ENCODE measurements at places on chromosomes 1 and 21.

- peak; percentile 42 for DNase-seq
Measured at GRCh38 chr1:237851210-237851845, 39.4 kb downstream of the ZP4 start.

- no peak for DNase-seq
Measured at GRCh38 chr1:34353409-34353808, 176.7 kb downstream of the C1orf94 start.

DNA sequence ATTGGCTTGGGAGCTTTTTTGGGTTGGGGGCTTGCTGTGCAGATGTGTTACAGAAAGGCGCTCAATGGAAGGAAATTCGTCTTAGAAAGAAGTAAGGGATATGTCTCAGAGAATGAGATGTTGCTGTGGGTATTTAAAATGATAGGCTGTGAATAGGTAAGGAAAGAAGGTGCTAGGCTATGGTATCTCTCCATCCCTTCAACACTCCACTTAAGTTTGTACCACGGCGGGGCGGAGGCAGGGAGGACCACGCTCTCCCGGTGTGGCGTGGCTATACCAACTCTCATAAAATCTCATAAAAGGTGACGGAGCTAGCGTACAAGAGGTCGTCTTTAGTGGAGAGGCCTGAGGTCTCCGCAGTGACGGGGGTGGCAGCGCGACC lies 305 bp upstream of the RPS6KC1 start:
- no peak for DNase-seq

- DNase-seq, result no peak
Measured at GRCh38 chr1:163063143-163063542, 6.0 kb upstream of the RGS4 start.

GRCh38 chr1:31529999-31530684 lies 46.2 kb upstream of the TINAGL1 start:
- no peak for DNase-seq

Measured in stimulated activated CD4-positive, alpha-beta T cell treated with anti-CD3 and anti-CD28 coated beads, Interleukin-2, amount 100 ng/mL, for 24 hours (primary cell).